SHP77 (cell line): ENCODE measurements at places on chromosomes 2 and 18.

DNA sequence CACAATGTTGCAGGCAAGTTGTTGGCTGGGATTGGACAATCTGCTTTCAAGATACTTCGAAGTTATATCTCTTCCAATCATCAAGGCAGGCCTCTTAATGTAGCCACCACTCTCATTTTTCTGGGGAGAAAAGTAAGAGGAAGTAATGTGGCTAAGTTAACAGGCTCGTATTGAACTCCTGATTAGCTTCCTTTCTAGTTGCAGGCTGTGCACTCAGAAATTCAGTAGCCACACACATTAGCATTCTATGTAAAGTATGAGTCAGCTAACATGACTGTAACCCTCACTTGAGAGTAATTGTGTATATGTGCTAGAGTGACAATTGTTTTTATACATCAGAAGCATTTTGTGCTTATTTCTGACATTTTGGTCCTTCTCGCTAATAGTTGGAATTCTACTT is 3.3 kb downstream of the TWSG1 start:
- DNase-seq: no peak

DNA sequence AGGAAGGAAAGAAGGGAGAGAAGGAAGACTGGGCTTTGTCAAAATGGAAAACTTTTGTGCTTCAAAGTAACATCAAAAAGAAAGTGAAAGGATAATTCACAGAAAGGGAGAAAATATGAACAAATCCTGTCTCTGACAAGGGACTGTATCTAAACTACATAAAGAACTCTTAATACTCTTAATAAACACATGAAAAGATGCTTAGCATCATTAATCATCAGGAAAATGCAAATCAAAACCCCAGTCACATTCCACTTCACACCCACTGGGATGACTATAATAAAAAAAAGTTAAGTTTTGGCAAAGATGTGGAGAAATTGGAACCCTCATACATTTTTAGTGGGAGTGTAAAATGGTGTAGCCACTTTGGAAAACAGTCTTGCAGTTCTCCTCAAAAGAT is 11.8 kb upstream of the ZFP36L2 start:
- DNase-seq: no peak

DNA sequence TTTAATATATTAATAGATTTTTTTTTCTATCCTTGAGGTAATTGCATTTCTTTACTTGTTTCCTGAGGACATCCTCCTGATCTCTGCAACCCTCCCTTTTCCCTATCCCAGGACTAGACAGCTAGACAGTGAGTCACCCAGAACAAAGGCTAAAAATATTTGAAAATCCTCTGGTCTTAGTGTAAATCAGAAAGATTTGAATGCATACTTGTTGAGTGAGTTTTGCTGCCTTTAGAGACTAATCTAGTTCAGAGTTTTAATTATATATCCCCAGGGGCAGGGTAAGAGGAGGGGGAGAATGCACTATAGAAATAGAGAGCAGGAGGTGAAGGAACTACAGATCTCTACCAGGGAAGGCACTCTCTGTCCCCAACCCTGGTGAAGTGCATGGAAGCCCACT is 202.3 kb upstream of the TCF4 start:
- DNase-seq: no peak

GRCh38 chr2:241072151-241072550 is 29.9 kb downstream of the MTERF4 start:
- no peak for DNase-seq
